Pancreas (tissue), 10 donors: ENCODE measurements at places on chromosomes 4 and X. TPM values are rescaled to one million over a fixed set of nuclear protein-coding genes. Genes with fewer than 3 reads are reported as not detected.
A peak's percentile ranks its signal among the peaks of the same experiment; 100 is the strongest.

- DNase-seq: no peak
These were observed 1093.4 kb upstream of the SLIT2 start for GRCh38 chr4:19158107-19158809.

The PLP1 gene
- polyA plus RNA-seq: 0.30 TPM

DNA sequence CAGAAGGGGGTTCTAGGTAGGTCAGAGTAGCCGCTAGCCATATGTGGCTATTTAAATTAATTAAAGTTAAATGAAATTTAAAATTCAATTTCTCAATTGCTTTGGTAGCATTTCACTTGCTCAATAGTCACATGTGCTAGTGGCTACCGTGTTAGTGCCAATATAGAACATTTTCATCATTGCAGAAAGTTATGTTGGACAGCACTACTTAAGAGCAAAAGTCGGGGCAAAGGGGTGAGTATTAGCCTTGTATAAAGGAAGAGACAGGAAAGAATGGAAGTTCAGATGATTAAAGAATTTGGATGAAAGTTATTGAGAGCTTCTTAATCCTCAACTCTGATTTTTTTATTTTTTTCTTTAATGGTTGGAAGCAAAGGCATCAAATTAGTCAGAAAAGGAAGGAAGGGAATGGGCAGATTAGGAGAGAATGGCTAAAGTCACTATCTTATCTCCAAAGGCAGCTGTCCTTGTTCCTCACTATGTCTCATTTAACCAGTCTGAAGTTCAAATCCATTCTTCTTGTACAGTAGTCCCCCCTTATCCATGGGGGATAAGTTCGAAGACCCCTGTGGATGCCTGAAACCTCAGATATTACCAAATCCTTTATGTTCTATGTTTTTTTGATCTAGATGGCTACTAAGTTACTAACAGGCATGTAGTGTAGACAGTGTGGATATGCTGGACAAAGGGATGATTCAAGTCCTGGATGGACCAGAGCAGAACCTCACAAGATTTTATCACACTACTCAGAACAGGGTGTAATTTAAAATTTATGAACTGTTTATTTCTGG, 22.9 kb downstream of the OCIAD1 start:
- no peak for DNase-seq

The TMSB15B gene
- 1.5 TPM for polyA plus RNA-seq

The IQSEC2 gene
- polyA plus RNA-seq: 10.2 TPM

GRCh38 chr4:159069922-159070321, 33.0 kb upstream of the RAPGEF2 start:
- DNase-seq: no peak

DNA sequence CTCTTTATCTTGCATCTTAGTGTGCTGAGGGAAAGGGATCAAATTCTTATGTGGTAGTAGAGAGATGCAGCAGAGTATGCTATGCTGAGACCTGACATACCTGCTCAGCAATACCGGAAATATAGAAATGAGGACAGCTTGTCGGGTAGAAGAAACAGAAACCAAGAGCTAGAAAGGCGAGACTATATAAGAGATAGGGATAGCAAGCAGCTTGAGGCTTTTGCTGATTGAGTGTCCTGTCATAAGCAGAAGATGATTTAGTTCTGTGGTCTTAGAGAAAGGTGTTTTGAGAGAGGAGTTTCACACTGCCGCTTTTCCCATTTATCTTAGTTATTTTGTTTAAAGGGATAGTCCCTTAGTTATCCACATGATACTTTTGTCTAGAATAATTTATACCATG, 31.7 kb downstream of the USP9X start:
- DNase-seq: no peak

The BST1 gene
- 0.63 TPM for polyA plus RNA-seq

DNA sequence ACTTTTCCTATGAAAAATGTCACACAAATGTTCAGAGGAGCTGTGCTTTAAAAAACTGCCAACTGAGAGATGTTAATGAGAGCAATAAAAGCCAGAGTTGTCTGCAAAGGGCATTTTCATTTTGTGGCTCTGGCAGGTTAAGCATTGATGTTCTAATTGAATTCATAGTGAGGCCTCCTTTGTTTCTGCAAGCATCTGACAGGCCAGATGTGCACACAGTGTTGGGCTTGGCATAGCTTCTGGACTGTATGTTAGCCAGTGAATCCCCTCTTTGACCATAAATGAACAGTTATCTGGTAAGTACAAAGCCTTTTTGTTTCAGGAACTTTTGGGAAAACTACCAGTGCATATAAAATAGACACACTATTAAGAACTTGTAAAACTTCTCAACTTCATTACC, 81.9 kb downstream of the JADE3 start:
- no peak for DNase-seq

DNA sequence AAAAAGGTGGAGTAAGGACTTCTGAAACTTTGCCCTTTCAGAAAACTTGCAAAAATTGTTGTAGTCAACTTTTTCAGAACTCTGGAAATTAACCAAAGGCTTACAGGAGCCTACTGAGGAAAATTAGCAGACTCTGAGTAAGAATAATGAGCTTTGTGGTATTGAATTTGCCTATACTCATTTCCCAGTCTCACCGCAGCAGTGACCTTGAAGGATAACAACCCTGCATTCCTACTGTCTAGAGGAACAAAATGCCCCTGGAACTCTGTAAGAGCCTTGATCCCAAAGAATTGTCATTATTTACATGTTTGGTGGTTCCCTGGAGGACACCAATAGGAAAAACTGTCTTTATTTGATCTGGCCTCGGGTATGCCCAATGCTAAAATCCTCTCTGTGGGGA, 57.9 kb downstream of the MND1 start:
- DNase-seq: no peak

The SH3D19 gene
- 12.3 TPM for polyA plus RNA-seq

The CPEB2 gene
- 3.9 TPM for polyA plus RNA-seq

DNA sequence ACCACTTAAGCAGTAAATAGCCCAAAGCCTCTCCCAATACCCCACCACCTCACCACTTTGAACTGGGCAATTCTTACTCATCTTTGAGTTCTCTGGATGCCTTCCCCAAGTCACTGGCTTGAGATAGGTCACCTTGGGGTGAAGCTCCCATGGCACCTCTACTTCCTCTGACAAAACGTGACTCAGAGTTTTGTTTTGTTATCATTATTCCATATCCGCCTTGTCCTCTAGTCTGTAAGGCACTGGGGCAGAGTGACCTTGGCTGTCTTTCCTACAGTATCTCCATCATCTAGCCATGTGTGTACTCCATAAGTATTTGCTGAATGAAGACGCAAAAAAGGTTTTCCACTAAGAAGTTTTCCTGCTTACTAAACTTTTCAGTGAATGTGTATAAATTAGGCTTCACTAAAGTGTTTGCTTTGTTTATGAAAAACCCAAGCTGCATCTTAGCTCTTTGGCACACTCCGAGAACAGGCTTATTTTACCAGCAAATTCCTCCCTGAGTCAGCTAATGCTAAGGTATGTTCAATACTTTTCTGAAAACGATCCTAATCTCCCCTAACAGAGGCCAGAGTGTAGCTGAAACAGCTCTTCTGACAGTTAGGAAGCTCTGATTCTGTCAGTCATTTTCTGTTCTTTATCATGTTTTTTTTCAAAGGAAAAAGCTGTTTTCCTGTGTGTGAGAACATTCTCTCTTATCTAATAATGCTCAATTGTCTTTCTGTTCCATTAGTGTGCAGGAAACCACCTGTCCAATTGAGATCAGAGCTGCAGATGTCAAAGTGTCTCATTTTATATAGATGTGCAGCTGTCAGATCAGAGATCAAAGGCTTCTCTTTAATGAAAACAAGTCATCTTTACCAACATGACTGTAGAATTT, 30.2 kb upstream of the TSPAN5 start:
- DNase-seq: no peak

DNA sequence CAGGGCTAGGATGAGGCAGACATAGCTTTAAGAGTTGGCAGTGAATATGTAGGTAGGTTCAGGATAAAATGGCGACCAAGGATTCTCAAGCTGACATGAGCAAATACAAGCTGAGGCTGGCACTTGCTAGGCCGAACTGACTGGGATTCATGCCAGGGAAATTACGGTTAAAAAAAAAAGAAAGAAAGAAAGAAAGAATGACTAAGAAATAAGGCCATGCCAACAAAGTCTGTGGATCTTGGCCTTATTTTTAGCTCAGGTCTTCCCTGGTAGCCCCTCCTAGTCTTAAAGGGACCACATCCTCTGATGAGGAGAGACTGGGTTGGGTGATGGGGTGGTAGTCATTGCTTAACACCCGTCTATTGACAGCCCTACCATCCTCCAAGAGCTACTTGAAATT, 64.4 kb upstream of the KLHL13 start:
- no peak for DNase-seq

- DNase-seq: no peak
These were observed 367.9 kb upstream of the FAM47C start for GRCh38 chrX:36640232-36640631.

DNA sequence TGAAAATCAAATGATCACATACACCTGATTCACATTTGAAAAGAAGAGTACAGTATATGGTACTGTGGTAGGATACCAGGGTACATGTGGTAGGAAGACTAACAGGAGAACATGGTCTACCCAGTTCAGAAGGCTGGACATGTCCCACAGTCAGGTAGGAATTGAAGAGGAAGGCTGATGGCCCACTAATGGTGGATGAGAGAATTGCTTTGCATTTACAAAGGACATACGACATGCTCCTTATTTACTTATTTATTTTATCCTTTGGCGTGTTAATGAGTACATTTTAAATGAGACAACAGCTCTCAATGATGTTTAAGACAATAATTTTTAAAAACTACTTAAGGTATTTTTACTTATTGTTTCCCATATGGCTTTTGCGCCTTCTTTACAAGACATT, 106.7 kb upstream of the BMP2K start:
- DNase-seq: no peak

GRCh38 chr4:2871466-2871865, 27.8 kb downstream of the ADD1 start:
- DNase-seq: no peak

The GABRG1 gene
- polyA plus RNA-seq: not detected

The ALPK1 gene
- polyA plus RNA-seq: 5.8 TPM

GRCh38 chr4:104394406-104395167, 100.1 kb downstream of the CXXC4 start:
- no peak for DNase-seq

- DNase-seq: no peak
These were observed 8.8 kb upstream of the ADH1C start for GRCh38 chr4:99361268-99361898.

GRCh38 chrX:41066391-41066790, 18.9 kb upstream of the USP9X start:
- DNase-seq: no peak

GRCh38 chr4:10015140-10015753, 6.0 kb downstream of the SLC2A9 start:
- DNase-seq: no peak

The POU3F4 gene
- not detected for polyA plus RNA-seq

DNA sequence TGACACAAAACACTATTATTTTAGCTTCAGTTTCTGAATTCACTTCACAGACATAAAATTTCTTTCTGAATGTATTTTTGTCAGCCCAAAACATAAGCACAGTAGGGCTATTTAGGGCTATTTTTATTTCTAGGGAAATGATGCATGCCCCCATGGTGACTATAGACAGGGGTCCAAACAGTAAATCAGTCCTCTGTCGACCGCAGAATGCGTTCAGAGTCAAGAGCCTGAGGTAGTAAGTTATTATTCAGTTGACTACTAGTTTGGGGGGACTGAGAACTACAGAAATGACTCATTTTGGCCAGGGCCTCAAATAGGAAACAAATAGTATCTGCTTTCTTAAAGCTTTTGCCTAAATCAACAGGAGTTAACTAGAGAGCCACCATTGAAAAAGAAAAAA, 414.4 kb downstream of the AFF2 start:
- no peak for DNase-seq

- DNase-seq: no peak
These were observed 1049.0 kb upstream of the GRIA3 start for GRCh38 chrX:122135070-122135469.

DNA sequence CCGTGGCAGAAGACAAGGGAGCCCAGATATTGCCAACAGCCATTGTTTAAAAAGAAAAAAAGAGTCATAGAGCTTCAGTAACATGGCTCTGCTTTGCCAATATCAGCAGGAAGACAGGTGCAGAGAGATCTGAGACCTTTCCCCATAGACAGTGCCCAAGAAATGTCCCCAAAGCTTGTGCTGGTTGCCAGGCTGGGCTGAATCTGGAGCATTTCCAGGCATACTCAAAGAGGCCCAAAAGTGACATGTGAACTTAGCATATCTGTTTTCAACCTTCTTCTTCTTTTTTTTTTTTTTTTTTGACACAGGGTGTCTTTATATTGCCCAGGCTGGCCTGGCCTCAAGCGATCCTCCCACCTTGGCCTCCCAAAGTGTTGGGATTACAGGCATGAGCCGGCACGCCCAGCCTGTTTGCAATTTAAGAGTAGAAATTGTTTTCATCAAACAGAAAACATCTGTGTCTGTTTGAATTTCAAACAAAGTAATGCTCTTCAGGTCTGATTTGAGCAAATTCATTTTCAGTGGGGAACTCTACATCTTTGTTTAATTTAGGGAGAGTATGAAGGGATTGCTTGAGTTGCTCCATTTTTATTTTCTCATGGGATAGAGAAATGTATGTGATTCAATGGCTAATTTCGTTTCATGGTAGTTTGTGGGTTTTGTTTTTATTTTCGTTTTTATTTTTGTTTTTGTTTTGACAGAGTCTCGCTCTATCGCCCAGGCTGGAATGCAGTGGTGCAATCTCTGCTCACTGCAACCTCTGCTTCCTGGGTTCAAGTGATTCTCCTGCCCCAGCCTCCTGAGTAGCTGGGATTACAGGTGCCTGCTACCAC, 56.6 kb upstream of the RBM47 start:
- DNase-seq: no peak

The PDHA1 gene
- 161 TPM for polyA plus RNA-seq

GRCh38 chr4:108636246-108636645, 14.2 kb upstream of the OSTC start:
- DNase-seq: no peak

DNA sequence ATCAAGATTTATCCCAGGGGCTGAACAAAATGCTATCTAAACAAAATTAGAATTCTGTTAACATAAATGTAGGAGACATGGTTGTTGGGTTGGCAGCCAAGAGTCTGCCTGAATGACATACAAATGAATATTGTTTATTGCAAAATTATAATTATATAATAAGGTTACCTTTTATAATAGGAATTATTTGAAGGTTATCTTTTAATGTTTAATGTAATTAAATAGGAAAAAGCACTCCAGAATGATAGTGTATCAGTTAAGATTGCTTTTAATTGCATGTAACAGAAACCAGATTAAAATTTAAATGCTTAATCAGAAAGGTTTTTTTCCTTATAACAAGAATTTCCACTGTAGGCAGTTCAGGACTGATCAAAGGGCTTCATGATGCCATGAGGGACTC, 42.0 kb upstream of the STPG2 start:
- DNase-seq: no peak

The C4orf46 gene
- 2.5 TPM for polyA plus RNA-seq

The MND1 gene
- polyA plus RNA-seq: 0.35 TPM

GRCh38 chrX:6989858-6990257, 157.7 kb upstream of the STS start:
- no peak for DNase-seq

DNA sequence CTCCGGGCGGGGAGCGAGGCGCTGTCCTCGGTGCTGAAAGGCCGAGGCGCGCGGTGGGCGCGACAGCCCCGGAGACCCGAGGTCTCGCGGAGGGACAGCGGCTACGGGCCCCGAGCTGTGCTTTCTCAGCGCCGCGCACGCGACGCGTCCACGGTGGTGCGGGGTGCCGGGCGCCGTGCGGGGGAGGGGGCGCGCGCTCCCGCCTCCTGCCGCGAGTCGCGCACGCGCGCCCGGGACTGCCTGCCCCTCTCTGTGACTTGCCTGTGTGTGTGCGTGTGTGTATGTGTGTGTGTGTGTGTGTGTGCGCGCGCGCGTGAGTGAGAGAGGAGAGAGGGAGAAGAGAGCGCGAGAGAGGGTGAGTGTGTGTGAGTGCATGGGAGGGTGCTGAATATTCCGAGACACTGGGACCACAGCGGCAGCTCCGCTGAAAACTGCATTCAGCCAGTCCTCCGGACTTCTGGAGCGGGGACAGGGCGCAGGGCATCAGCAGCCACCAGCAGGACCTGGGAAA, at the start of gene GRIA2:
Gene GRIA2, plus strand, starts transcription at position 358 of the 511 bp plus-strand sequence. CDS start 315 bp downstream, outside the sequence.
- peak; percentile 88 for DNase-seq
